Stimulated activated CD4-positive, alpha-beta T cell treated with anti-CD3 and anti-CD28 coated beads, TNF-alpha, amount 100 ng/mL, for 4 hours (primary cell): ENCODE measurements at places on chromosomes 4 and X.

GRCh38 chr4:60463857-60464502 lies 736.1 kb upstream of the ADGRL3 start:
- DNase-seq: no peak

DNA sequence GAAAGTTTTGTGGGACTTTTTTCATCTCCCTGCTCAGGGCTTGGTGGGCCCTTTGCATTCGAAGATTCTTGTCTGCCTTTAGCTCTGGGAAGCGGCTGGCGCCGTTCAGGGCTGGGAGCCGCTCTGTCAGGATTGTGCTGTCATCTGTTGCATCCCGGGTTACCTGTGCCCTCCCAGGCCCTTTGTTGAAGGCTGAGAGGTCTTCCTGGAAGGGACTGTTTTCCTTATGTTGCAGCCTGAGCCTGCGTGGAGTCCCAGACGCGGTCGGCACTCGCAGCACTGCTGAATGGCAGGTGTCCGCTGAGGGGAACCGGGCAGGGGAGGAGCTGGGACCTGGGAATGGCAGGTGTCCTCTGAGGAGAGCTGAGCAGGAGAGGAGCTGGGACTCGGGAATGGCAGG lies 15.9 kb downstream of the RGS12 start:
- DNase-seq: no peak

- no peak for DNase-seq
These were observed 94.4 kb upstream of the ADRA2C start for GRCh38 chr4:3671571-3672464.

DNA sequence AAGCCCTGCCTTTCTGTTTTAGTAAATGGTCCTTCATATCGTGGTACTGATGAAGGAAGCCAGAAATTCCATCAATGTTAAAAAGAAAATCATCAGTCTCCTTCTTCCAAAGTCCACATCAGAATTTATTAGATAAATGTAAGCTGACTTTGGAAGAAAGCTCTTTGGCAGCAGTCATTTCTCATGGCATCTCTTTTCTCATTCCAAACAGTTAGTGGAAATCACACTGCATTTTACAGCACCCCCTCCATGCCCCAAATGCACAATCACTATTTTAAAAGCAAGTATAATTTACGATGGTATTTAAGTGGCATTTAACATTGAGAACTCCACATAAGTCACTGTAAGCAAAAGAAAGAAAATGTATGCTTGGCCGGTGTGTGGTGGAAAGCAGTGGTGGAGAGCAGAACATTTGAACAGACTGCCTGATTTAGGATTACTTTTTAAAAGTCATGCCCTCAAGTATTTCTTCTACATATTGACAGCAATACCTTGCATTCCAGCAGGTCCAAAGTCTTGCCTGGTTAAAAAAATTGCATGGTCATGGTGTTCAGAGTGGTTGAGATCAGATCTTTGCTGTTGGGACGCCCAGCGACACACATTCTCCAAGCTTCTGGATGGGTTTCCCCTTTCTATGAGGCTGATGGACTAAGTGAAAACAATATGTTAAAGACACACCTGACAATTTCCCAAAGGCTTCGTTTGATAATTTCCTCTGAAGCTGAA lies 248.6 kb downstream of the ADAMTS3 start:
- no peak for DNase-seq

- DNase-seq: no peak
These were observed 138.2 kb downstream of the RNF150 start for GRCh38 chr4:140995058-140995457.

- no peak for DNase-seq
These were observed 50.3 kb downstream of the CASP3 start for GRCh38 chr4:184598753-184599491.

DNA sequence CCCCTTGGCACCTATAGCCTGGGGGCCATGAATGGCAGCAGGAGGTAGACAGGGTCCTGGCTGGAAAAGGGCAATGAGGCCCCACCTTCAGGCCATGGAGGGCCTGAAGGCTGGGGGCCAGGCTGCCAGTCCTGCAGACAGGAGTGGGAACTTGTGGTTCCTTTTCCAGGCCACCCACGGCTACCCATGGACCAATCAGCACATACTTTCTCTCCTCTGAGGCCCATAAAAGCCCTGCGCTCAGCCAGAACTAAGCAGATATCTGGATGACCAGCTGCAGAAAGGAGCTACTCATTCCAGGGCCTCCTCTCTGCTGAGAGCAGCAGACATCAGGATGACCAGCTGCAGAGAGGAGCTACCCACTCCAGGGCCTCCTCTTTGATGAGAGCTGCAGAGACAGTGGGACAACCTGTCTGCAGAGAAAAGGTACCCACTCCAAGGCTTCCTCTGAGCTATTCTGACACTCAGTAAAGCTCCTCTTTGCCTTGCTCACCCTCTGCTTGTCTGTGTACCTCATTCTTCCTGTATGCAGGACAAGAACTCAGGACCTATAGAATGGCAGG lies 67.2 kb downstream of the NAA11 start:
- DNase-seq: no peak

GRCh38 chrX:35711281-35711680 lies 86.9 kb upstream of the MAGEB16 start:
- no peak for DNase-seq

DNA sequence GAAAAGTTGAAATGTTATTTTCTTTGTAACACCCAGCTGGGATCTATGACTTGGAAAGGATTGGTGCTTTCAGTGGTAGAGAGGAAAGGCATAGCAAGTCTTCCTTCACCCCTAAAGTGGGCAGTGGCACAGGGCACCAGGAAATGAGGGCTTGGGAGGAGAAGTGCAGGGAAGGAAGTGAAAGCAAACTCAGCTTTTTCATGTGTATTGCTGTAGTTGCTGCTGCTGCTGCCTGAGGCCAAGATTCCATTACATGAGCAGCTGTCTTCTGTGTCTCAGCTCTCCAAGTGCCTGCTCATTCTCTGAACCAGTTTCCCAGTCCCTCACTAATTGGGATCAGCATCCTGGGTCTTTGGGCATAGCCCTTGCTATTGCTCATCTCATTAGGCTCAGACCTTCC lies 2.6 kb downstream of the HCCS start:
- no peak for DNase-seq

DNA sequence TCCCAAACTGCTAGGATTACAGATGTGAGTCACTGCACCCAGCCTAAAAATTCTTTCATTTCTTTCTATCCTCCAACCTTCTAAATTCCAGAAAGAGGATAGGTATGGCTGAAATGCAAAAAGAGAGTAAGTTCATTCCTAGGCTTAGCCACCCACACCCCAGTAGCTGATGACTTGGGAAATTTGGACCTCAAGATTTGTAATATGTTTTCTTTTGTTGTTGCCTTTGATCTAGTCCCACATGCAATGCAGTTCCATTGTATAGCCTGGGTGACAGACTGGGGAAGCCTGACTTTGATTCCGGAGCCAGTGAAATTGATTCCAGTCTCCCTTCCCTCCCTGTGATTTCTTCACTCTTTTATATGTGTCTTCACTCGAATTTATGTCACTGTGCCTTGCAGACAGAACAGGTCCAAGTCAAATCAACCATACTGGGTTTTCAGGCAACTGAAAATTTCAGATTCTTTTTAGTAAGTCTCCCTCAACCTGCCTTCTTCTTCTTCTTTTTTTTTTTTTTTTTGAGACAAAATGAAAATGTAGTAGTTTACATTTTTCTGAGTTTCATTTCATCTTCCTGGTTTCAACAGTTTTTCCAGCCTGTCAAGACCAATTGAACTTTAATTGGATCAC lies 176.2 kb upstream of the RBPJ start:
- DNase-seq: no peak
